MV-4-11 (cell line): ENCODE measurements at places on chromosomes 2 and 18.

DNA sequence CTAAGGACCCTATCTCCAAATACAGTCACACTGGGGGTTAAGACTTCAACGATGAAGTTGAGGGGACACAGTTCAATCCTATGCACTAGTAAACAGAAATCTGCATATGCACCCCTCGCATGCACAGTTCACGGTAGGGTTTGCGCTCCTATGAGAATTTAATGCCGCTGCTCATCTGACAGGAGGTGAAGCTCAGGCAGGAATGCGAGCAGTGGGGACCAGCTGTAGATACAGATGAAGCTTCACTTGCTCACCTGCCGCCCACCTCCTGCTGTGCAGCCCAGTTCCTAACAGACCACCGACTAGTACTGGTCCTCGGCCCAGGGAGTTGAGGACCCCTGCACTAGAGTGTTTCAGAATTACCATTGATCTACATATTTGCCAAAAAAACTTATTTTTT is 40.0 kb upstream of the FAHD2A start:
- DNase-seq: no peak

DNA sequence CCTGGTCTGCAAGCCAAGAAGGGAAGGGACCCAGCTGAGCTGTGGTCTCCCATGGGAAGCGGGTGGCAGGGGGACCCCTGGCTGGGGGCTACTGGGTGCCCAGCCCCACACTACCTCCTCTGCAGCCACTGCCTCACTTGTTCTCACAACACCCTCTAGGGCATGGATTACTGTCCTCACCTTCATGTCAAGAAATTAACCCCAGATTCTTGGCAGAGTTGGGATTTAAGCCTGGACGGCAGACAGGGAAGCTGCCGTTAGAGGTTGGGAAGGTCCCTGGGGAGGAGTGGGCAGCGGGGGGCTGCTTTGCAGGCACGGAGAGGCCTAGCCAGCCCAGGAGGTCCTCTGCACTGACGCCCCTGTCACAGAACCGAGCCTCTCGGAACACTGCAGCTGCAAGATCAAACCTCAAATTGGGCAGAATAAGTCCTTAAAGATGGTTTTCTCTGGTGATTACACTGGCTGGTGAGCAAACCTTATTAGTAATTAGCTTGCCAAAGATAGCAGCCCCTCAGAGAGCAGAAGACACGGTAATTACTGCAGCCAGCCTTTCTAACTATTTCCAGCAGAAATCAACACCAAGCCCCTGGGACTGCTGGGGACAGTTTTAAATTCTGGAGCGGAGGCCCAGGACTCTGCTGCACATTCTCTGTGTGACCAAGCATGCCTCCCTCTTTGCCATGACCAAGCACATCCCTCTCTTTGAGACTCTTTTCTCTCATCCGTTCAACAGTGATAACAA is 35.9 kb downstream of the KCNF1 start:
- DNase-seq: no peak

DNA sequence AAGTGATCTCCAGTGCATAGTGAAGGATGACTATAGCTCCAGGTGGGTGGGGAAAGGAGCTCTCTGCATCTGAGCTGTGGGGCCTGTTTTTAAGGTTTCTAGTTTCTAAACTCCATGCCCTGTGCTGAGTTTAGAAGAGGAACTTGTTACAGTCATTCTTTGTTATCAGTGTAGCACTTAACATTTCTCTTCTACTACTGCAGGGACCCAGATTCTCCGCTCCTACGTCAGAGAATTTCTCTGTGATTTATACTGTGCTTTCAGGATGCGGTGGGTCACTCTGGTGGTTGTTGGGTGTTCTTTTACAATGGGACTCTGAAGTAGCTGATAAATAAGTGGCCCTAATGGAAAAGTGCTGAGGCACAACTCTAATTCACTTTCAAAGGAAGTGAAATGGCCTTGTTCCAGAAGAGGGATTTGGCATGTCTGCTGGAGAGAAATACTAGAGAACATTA is 122.0 kb downstream of the WDSUB1 start:
- DNase-seq: no peak

- DNase-seq: no peak
These were observed 33.0 kb downstream of the TMEFF2 start for GRCh38 chr2:192161656-192162290.

- peak; percentile 97 for DNase-seq
These were observed 154.9 kb downstream of the AQP4 start for GRCh38 chr18:26710470-26711096.

DNA sequence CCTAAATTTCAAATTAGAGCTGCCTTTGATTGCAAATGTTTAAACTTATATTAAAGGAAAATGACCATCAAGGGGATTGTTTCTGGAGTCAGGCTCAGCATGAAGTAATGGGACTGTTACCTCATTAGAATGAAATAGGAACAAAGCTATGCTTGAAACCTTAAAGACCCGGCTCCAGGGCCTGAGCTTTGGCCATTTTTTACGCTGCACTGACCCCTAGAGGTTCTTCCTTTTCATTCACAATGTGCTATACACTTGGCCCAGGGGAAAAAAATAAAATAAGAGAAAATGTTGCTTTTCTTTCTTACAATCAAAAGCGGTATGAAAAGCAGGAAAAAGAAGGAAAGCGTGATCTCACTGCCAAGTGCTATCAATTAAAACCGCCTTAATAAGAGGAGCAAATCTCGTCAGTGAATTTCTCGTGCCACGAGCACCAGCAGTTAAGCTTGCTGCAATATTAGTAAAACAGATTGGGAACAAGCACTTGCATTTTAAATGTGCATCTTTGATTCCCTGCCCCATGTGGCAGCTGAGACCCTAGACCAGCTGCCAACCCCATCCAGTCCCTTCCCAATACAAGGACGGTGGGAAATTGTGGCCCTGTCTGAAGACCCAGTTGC is 96.6 kb downstream of the MBD2 start:
- peak; percentile 60 for DNase-seq

GRCh38 chr2:191446910-191447309 is 201.7 kb downstream of the MYO1B start:
- no peak for DNase-seq

DNA sequence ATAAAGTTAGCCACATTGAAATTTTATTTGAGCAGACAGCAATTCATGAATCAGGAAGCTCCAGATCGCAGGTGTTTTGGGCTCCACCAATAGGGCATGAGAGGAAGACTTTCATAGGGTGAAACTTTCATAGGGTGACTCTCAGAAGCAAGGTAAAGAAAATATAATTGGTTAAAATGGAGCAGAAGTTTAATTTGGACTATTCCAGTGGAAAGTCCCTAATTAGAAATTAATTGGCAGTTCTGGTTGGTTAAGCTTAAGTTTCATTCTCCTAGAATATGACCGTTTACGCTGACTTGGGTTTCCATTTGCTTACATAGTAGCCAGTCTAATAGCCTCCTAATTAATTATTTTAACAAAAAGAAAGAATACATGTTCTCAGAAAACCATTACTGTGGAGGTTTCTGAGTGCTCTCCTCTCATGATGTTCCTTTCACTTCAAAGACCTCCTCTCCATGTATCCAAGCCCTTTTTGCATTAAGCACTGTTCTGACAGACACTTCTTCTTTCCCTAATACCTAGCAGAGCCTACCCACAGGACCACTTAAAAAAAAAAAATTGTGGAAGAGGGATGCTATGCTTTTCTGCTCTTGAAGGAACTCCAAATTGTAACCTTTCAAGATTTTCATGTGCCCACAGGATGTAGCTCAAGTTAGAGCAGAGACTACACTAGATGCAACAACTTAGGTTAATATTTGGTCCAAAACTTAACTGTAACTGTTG is 99.1 kb downstream of the MREG start:
- DNase-seq: no peak

DNA sequence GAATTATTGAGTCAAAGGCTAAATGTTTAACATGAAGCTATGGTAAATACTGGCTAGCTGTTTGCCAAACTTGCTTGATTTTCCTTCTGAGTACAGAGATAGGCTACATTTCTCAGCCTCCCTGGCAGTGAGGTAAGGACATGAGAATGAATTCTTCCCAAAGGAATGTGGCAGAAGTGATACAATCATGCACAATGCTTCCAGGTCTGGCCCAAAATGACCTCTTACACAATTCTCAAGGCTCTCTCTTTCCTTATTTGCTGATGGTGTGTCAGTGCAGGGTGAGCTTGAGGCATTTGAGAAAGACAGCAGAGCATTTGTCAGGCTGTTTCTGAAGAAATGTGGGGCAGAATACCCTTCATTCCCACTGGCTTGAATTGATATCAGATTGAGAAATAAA is 95.6 kb upstream of the NABP1 start:
- DNase-seq: no peak

- no peak for DNase-seq
These were observed 68.3 kb upstream of the MAPRE2 start for GRCh38 chr18:34972765-34973414.

- DNase-seq: no peak
These were observed 2.4 kb downstream of the CYP26B1 start for GRCh38 chr2:72145289-72145657.

DNA sequence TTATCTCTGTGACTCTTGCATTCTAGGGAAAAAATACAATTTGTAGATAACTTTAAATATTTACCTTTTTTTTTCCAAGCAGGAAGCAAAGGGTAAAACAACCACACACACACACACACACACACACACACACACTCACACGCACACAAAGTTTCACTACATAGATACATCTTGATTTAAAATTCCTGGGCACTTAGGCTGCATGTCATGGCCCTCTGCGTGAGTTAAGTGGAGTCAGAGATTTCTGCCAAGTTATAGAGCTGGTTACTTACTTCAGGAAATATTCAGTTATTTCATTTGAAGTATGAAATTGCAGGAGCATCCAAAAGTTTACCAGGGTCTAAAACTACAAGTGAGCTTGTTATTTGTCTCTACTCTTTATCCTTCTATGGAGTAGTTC is 612.0 kb downstream of the IRS1 start:
- no peak for DNase-seq

DNA sequence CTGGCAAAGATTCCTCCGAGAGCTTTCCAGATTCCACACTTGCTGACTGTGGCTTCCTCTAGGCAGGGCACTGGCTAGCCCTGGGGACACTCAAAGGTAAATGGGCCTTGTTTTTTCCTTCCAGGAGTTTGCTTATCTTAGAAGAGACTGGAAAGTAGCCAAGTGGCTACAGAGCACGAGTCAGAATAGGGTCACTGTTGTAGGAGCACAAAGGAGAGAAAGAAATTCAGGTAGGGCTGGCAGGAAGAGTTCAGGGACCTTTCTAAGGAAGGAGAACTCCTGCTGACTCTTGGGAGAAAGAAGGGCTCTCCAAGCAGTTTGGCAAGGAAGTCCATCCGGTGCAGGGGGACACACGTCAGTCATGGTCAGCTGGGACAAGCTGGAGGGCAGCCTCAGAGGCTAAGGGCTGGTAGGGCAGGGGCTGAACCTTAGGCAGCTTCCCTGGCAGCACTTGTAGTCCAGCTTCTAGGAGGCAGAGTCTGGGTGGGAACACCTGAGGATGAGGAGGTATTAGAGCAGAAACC is 39.5 kb downstream of the NIFK start:
- DNase-seq: no peak

- no peak for DNase-seq
These were observed 5.7 kb downstream of the CALCRL start for GRCh38 chr2:187442378-187442777.

GRCh38 chr2:99217929-99218501 is 37.0 kb downstream of the MRPL30 start:
- DNase-seq: no peak

GRCh38 chr2:231227310-231228162 is 29.1 kb downstream of the ARMC9 start:
- peak; percentile 87 for DNase-seq

GRCh38 chr2:52745144-52745543 is 1022.5 kb upstream of the CHAC2 start:
- no peak for DNase-seq

DNA sequence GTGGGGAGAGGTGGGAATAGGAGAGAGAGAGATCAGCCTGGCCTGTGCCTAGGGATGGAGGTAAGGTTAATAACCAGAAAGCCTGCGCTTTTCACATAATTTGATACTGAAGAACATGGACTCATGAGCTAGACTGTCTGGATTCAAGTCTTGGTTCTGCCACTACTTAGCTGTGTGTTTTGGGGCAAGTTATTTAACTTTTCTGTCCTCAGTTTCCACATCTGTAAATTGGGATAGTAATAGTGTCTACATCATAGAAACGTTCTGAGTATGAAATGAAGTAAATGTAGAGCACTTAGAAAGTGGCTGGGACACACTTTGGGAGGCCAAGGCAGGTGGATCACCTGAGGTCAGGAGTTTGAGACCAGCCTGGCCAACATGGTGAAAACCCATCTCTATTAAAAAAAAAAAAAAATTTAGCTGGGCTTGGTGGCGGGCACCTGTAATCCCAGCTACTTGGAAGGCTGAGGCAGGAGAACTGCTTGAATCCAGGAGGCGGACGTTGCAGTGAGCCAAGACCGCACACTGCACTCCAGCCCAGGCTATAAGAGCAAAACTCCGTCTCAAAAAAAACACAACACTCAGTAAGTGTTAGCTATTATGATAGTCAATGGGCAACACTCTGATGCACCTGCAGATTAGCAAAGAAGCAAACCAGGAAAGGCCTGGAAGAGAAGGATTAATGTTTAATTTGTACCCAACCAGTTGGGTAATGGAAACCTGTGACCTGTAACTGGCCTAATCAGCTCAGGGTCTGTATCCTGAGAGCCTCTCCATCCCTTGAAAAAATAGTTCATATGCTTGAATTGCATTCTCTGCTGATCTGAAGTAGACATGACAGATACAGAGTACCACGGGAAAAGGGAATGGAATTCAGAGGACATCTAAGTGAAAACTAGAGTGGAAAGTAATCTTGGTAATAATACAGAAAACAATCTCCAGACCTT is 6.8 kb downstream of the GALM start:
- DNase-seq: no peak

DNA sequence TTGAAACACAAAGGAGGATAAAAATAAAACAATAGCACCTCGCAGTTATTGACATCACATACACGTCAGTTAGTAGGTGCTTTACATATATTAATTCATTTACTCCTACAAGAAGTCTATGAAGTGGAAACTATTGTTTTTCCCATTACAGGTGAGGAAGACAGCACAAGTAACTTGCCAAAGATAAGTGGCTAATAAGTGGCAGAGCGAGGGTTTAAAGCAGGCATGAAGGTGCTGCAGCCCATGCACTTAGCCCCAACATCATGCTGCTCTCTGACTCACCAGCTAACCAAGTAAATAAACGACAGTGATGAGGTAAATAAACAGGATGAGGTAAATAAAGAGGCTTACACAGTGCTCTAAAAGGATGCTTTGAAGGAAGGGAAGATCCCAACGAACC is 498.6 kb upstream of the ZEB2 start:
- no peak for DNase-seq

DNA sequence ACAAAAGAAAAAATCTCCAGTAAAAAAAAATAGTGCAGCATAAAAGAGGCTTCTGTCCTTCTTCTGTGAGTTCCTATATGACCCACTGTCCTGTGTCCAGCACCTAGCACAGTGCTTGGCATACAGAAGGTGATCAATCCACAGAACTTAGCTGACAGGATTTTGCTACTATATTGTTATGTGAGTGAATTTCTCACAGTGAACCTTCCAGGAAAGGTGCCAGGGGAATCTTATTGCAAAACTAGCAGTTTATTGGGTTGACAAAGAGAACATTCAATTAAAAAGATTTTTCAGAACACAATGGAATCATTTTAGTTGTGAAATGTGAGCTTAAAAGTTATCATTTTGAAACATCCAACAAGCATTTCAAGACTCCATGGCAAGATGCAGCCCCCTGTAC is 12.4 kb upstream of the TRIB2 start:
- DNase-seq: no peak
